ENCODE measurements at places on chromosomes 2 and 18. TPM values are rescaled to one million over a fixed set of nuclear protein-coding genes. Genes with fewer than 3 reads are reported as not detected.
A peak's percentile ranks its signal among the peaks of the same experiment; 100 is the strongest.

- peaks cover 34% of the 10 kb centered on the region for H3K4me1 ChIP-seq
- DNase-seq, result peak; percentile 88
- H3K27ac ChIP-seq, result no peak within 1 kb of the TSS
- peaks cover 29% of the 10 kb centered on the region for H3K27me3 ChIP-seq
- no peaks in the 10 kb centered on the region for H3K36me3 ChIP-seq
These were observed at the start of gene PLCL1 for GRCh38 chr2:197804049-197804757. Gene PLCL1 (plus strand): TSS chr2:197804593.

GRCh38 chr2:28377984-28378678 is 14.5 kb upstream of the FOSL2 start:
- peaks cover 31% of the 10 kb centered on the region for H3K4me1 ChIP-seq
- H3K27me3 ChIP-seq, result peaks cover 11% of the 10 kb centered on the region
- no peak for DNase-seq

- no peak overlapping the region for H3K4me3 ChIP-seq
- no peak overlapping the region for H3K27ac ChIP-seq
- H3K36me3 ChIP-seq, result peaks cover 39% of the 10 kb centered on the region
- H3K27me3 ChIP-seq, result no peaks in the 10 kb centered on the region
These were observed 25.8 kb downstream of the COA5 start for GRCh38 chr2:98582523-98582922.

DNA sequence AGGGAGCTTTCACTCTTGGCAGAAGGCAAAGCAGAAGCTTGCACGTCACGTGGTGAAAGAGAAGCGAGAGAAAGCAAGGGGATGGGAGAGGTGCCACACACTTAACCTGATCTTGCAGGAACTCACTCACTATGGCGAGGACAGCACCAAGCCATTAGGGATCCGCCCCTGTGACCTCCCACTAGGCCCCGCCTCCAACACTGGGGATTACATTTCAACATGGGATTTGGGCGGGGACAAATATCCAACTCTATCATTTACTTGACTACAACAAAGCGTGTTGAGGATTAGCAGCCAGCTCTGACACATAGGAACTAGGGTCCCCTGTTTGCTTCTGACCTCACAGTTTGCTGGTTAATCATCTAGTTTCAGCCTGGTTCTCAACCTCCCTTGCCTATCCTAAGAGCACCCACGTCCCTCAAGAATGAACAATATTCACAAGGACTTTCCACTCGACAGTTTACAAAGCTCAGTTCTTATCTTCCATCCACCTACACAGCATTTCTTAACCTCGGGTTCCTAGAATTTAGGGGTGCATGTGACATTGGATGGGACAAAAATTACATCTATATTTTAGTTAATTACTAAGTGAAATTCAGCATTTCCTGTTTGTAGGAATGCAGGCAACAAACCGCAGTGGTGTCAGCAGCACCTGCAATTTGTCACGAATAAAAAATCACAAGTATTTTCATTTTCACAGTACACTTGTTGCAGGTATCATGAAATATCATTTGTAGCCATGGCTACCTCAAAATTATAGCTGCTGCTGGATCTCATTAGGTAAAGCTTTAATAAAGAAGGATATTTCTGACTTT is 36.0 kb downstream of the LBH start:
- peak overlapping the region; percentile 97 for H3K27ac ChIP-seq
- no peaks in the 10 kb centered on the region for H3K27me3 ChIP-seq
- no peak for DNase-seq
- H3K4me1 ChIP-seq, result peaks cover 82% of the 10 kb centered on the region

- no peaks in the 10 kb centered on the region for H3K4me1 ChIP-seq
- no peak overlapping the region for H3K4me3 ChIP-seq
- H3K27me3 ChIP-seq, result no peaks in the 10 kb centered on the region
- H3K36me3 ChIP-seq, result no peaks in the 10 kb centered on the region
These were observed 43.0 kb downstream of the FIGN start for GRCh38 chr2:163692611-163693482.

DNA sequence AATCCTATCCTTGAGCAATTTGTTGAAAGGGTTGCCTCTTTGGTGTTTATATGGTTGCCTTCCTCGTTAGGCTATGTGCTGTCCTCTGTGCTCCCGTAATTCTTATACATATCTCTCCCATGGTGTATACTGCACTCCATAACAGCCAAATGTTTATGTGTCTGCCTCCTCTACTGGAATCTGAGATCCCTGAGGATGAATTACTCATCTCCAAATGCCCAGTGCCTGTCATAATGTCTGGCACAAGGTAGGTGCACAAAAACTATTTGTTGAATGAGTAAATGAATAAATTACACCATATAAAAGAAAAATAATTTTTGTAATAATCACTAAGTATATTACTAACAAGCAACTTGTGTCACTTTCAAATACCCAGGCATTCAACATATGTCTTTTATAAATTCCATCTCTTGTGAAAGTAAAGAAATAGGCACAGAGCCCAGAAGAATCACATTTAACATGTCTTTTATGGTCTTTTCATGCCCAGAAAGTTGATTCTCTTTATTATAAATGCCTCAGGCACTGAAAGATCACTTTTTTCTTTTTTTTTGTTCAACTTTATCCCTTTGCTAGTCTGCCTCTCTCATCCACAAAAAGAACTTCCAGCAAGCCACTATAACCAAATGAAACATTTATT is 164.9 kb downstream of the CCDC148 start:
- H3K27ac ChIP-seq, result no peak overlapping the region
- no peaks in the 10 kb centered on the region for H3K4me1 ChIP-seq
- no peak for DNase-seq
- H3K4me3 ChIP-seq, result no peak overlapping the region
- H3K36me3 ChIP-seq, result no peaks in the 10 kb centered on the region

The THAP4 gene
- total RNA-seq, result 53.1 TPM

- H3K27me3 ChIP-seq, result no peaks in the 10 kb centered on the region
- no peaks in the 10 kb centered on the region for H3K36me3 ChIP-seq
- H3K27ac ChIP-seq, result no peak overlapping the region
These were observed 558.6 kb upstream of the HS6ST1 start for GRCh38 chr2:128876986-128877983.

The EMILIN1 gene
- total RNA-seq, result 1.5 TPM

GRCh38 chr2:191991442-191991841 is 144.6 kb upstream of the CAVIN2 start:
- H3K27ac ChIP-seq, result no peak overlapping the region
- H3K4me1 ChIP-seq, result no peaks in the 10 kb centered on the region
- H3K4me3 ChIP-seq, result no peak overlapping the region
- H3K27me3 ChIP-seq, result peaks cover 10% of the 10 kb centered on the region

- H3K27ac ChIP-seq, result no peak overlapping the region
- H3K27me3 ChIP-seq, result no peaks in the 10 kb centered on the region
These were observed 144.3 kb upstream of the ZFP36L2 start for GRCh38 chr2:43370705-43371104.

GRCh38 chr2:109563980-109564550 is 49.7 kb downstream of the SEPTIN10 start:
- no peak for DNase-seq
- H3K36me3 ChIP-seq, result no peaks in the 10 kb centered on the region
- H3K27me3 ChIP-seq, result peaks cover 5% of the 10 kb centered on the region
- no peak overlapping the region for H3K4me3 ChIP-seq
- no peaks in the 10 kb centered on the region for H3K4me1 ChIP-seq
- H3K27ac ChIP-seq, result no peak overlapping the region

GRCh38 chr2:240522406-240522805 is 35.4 kb downstream of the ANKMY1 start:
- no peaks in the 10 kb centered on the region for H3K4me1 ChIP-seq
- H3K27me3 ChIP-seq, result peaks cover 3% of the 10 kb centered on the region
- DNase-seq, result no peak
- H3K4me3 ChIP-seq, result no peak overlapping the region
- H3K27ac ChIP-seq, result no peak overlapping the region

The CMPK2 gene
- 7.4 TPM for total RNA-seq

The MBOAT2 gene
- 4.5 TPM for total RNA-seq

The DNAJC5G gene
- total RNA-seq, result not detected

GRCh38 chr2:67772216-67773170 is 290.3 kb downstream of the C1D start:
- no peaks in the 10 kb centered on the region for H3K36me3 ChIP-seq
- H3K4me3 ChIP-seq, result no peak overlapping the region
- DNase-seq, result no peak

DNA sequence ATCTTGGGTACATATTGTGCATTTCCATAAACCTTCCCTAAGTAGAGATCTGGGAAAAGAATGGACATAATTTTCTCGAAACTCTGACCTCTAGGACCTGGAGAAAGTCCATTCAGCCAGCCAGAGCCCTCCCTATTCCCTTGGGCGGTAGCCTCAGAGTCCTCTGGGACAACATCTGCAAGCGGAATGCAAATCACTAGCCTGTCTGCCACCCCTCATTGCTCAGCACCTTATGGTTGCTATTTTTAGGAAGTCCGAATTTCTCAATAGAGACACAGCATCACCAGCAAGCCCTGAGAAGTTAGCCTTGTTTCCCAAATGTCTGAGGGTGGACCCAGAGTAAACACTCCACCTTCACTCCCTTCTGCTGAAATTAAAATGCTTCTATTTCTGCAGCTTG is 17.6 kb upstream of the CD28 start:
- H3K36me3 ChIP-seq, result peaks cover 6% of the 10 kb centered on the region
- H3K27ac ChIP-seq, result no peak overlapping the region
- H3K4me1 ChIP-seq, result peaks cover 30% of the 10 kb centered on the region
- H3K27me3 ChIP-seq, result peaks cover 8% of the 10 kb centered on the region
- no peak overlapping the region for H3K4me3 ChIP-seq

- no peaks in the 10 kb centered on the region for H3K4me1 ChIP-seq
- no peak for DNase-seq
- H3K27ac ChIP-seq, result no peak overlapping the region
- H3K36me3 ChIP-seq, result no peaks in the 10 kb centered on the region
- no peaks in the 10 kb centered on the region for H3K27me3 ChIP-seq
- H3K4me3 ChIP-seq, result no peak overlapping the region
These were observed 36.9 kb downstream of the NCKAP5 start for GRCh38 chr2:133531382-133531781.

The C2orf81 gene
- 1.9 TPM for total RNA-seq

- H3K36me3 ChIP-seq, result no peaks in the 10 kb centered on the region
- H3K27me3 ChIP-seq, result peaks cover 12% of the 10 kb centered on the region
- H3K4me1 ChIP-seq, result no peaks in the 10 kb centered on the region
- DNase-seq, result no peak
These were observed at the start of gene NCKAP5 for GRCh38 chr2:133568172-133568571. Gene NCKAP5 (minus strand): TSS chr2:133568463. CDS start chr2:133517526, 50,937 bp downstream.

- H3K4me1 ChIP-seq, result no peaks in the 10 kb centered on the region
- no peak for DNase-seq
- no peaks in the 10 kb centered on the region for H3K36me3 ChIP-seq
- no peak overlapping the region for H3K27ac ChIP-seq
- H3K4me3 ChIP-seq, result no peak overlapping the region
- peaks cover 2% of the 10 kb centered on the region for H3K27me3 ChIP-seq
These were observed 86.6 kb downstream of the MYT1L start for GRCh38 chr2:2244508-2244907.

The MZT2B gene
- 294 TPM for total RNA-seq

The MAP3K2 gene
- total RNA-seq, result 66.1 TPM

DNA sequence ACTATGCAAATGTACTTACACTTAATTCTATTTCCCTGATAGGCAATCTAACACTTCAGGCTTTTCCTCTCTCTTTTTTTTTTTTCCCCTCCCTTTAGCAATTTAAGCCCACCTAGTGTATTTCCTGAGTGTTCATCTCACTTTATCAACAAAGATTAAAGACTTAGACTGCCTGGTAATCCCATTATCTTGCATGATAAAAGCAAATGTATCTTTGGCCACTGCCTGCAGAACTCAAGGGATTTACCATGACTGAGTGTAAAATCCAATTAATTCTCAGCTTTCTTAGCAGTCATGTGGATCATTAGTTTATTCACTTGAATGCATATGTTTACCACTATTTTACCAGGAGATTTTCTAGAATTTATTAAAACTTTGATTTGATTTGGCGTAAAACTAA is 1102.2 kb upstream of the GYPC start:
- H3K36me3 ChIP-seq, result no peaks in the 10 kb centered on the region
- H3K4me1 ChIP-seq, result no peaks in the 10 kb centered on the region
- no peak for DNase-seq
- no peaks in the 10 kb centered on the region for H3K27me3 ChIP-seq

DNA sequence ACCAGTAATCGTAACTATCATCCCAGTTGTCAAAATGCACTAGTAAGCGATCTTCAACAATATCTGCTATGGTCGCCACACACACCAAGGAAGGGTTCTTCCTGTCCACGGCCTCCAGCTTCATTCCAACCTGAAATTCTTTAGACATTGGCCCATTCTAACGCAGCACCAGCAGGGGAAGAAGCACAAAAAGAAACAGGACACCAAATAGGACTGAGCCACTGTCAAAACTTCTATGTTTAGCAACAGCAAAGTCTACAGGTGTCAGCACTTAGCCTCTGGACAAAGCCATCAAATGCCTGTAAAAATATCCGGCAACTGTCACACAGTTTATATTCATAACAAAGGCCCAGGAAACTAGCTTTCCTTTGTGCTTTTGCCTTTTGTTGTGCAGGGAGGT is 175.0 kb downstream of the L3MBTL4 start:
- no peaks in the 10 kb centered on the region for H3K36me3 ChIP-seq
- DNase-seq, result no peak
- H3K4me3 ChIP-seq, result no peak overlapping the region
- no peak overlapping the region for H3K27ac ChIP-seq

DNA sequence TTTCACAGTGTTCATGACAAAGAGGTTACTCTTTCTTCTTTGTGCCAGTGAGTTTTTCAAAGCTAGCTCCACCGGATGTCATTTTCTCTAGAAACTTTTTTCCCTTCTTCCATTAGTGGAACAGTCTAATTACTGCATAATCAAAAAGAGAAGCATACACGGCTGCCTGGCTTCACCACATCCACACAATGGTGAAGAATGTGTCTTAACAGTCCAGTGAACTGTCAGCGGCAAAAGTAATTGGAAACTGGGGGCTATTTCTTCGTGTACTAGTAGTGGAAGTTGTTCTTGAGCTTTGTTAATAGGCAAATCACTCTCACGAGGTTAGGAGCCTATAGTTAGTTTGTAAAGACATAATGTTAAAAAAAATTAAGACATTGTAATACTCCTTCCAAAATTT is 32.9 kb upstream of the PIK3C3 start:
- no peaks in the 10 kb centered on the region for H3K36me3 ChIP-seq
- H3K4me1 ChIP-seq, result no peaks in the 10 kb centered on the region
- H3K4me3 ChIP-seq, result no peak overlapping the region
- no peak for DNase-seq
- peaks cover 12% of the 10 kb centered on the region for H3K27me3 ChIP-seq

The MYO3B gene
- 0.57 TPM for total RNA-seq

DNA sequence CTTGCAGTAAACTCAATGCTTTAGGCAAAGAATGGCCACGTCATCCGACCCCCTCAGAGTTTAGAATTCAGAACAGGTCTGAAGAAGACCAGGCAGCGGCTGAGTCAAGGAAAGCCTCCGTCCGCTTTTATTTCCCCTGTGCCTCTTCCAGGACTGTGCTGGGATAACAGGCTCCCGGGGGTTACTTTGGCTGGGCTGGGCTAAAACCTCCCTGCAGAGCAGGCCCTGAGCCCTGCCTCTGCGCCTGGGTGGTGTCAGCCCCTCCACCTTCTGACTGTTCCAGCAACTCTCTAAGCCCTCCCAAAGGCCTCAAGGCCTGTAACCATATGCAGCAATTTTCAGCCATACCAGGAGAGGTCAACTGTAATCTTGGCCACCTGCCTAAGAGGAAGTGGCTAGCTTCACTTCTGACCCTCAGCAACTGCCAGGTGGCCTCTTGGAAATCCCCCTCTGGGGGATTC is 166.5 kb downstream of the RPIA start:
- H3K27ac ChIP-seq, result no peak overlapping the region
- H3K36me3 ChIP-seq, result no peaks in the 10 kb centered on the region
- H3K4me1 ChIP-seq, result no peaks in the 10 kb centered on the region

The MERTK gene
- total RNA-seq, result 1.3 TPM

Data from activated T-helper 1 cell treated with anti-CD3 and anti-CD28 coated beads, Interleukin-12 subunit alpha, Interleukin-12 subunit beta, Interleukin-2, Interleukin-4 antibody, amounts not matched to agents 30 ng/mL and 10 ng/mL and 1 ng/mL, durations not matched to agents 14 hours and 24 hours and 36 hours (primary cell).